ENCODE measurements at places on chromosomes 1 and 21.

GRCh38 chr1:58999676-59000075 is 215.8 kb upstream of the JUN start:
- no peak for DNase-seq

- DNase-seq, result no peak
Observed at GRCh38 chr1:47984175-47984789, 12.9 kb downstream of the TRABD2B start.

GRCh38 chr21:34156957-34157356 is 83.6 kb downstream of the MRPS6 start:
- no peak for DNase-seq

GRCh38 chr1:11541236-11541635 is 62.3 kb downstream of the DISP3 start:
- no peak for DNase-seq

DNA sequence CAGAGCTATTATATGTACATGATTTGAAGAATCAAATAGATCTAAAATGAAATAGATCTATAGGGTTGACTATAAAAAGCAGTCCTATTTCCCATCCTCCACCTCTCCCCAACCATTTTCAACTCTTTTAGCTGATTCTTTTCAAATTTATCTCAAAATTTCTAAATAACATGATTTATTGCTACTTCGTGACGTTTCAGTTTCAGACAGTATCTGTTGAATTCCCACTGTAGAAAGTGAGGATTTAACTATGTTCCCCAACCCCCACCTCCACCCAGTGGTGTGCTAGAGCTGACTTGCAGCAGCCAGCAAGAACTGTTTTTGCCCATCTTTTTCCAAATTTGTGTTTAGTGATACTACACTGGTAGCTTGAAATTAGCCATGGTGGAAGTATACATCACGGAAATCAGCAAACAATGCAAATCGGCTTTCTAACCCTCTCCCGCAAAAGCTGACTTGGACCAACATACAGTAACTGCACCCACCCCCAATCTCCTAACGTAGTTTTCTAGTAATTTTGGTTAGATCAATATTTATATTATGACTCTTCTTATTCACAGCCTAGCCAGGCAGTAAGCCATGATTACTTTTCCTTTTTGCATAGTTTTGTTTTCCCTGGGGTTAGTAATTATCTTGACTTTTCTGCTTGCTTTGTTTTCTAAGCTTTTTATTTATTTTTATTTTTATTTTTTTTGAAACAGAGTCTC is 10.9 kb downstream of the SEMA4A start:
- DNase-seq, result no peak

DNA sequence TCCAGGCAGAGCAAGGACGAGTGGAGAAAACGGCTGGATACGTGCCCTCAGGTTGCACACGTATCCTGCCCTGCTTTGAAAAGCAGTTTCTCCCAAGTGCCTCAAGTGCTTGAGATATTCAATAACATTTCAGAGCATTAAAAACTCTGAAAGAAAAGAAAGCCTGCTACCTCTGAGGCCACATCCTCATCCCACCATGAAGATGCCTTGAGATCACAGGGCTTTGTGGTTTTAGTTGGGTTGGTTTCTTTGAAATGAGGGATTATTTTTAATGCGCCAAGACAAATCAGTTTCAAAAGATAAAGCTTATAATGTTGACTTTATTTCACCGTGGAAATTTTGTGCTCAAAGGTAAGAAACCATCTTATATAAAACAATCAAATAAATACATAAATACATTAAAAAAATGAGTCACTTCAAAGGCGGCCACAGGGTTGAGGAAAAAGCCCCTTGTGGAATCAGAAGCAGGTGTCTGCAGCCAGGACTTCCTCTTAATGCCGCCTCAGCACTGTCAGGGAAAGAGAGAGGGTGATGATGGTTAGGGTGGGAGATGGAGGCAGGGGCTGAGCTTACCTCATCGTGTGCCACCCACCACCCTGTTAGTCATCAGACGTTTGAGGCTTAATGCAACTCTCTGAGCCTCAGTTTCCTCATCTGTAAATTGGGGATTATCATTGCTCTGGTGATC is 1.4 kb downstream of the NPPB start:
- no peak for DNase-seq

- no peak for DNase-seq
Observed at GRCh38 chr1:243253211-243253925, 1.7 kb downstream of the CEP170 start.

DNA sequence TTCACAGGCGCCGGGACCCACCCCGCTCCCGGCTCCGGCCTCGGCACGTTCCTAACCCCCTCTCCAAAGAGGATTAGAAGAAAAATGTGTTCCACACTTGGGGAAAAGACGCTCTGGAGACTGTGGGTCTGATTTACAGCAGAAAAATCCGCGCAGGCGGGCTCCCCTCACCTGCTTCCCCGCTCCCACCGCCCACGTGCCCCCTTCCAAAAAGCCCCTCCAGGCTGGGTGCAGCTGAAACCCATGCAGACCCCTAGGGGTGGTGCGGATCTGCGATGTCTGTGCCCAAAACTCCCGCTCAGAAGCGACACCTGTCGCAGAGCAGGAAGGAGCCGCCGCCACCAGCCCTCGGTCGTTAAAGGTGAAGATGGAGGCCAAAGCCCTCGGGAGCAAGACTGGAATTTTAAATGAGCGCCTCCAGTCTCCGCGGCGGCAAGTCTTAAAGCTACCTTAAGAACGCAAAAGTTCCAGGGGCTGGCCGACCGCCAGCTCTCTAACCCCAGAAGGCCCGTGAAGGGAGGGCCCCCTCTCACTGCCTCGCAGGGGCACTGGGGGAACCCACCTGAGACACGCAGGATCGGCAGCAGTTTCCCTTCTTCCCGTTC is 688 bp upstream of the CHD5 start:
- DNase-seq, result no peak
